NCI-H2029 (cell line): ENCODE measurements at places on chromosomes 1 and 21.

GRCh38 chr1:77438236-77438913 is 156.6 kb downstream of the AK5 start:
- no peak for DNase-seq

DNA sequence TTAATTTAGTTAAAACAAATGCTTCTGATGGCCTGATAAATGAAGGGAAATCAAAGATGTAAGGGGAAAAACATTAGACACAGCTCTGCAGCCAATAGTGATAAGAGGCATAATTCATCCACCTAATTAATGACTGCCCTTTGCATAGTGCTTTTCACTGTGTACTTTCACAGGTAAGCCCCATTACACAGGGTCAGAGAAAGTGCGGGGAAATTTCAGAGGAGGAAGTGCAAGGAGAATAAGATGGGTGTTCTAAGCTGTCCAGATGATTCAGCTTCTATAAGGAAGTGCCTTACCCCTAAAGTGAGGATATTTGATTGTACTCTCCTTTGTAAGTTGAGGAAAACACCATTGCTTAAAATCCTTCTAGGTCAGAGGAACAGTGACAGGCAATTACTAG is 88.0 kb downstream of the NR5A2 start:
- no peak for DNase-seq

DNA sequence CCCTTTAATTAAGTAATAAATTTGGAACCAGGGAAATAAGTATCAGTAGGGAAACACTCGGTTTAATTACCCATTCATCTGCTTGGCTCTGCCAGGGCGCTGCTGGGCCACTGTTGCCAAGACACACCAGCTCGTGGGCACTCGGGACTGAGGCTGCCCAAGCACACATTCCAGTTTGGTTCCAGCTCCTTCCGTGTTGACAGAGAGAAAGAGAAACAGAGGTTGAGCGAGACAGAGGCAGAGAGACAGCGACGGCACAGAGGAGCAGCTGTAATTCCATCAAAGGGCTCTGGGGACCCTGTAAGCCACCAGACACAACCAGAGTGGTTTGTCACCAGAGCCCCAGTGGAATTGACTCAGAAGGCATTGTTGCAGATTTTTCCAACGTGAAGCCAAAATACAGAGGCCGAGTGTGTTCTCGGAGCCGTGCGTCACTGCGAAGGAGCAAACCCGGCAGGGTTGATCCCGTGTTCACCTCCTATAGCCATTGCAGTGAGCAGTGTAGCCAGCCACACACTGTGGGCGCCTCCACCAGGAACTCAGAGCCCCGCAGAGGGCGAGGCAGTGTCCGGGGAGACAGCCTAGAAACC is 33.5 kb downstream of the SYF2 start:
- peak; percentile 73 for DNase-seq

DNA sequence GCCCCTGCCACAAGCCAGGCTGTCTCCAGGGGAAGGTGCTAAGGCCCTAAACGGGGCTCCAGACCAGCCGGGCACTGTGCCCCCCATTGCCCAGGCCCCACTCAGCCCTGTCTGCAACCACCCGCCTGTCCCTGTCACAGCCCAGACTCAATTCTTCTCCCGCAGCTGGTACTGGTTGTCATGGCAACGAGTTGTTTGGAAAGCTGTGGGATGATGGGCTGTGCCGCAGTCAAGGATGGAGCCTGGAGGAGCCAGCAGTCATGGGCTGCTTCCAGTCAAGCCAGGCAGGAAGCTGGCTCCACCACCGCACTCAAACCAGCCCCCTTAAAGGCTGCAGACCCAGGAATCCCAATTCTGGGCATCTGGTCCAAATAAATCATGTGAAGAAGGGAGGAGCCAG is 4.2 kb downstream of the SPOCD1 start:
- peak; percentile 30 for DNase-seq

DNA sequence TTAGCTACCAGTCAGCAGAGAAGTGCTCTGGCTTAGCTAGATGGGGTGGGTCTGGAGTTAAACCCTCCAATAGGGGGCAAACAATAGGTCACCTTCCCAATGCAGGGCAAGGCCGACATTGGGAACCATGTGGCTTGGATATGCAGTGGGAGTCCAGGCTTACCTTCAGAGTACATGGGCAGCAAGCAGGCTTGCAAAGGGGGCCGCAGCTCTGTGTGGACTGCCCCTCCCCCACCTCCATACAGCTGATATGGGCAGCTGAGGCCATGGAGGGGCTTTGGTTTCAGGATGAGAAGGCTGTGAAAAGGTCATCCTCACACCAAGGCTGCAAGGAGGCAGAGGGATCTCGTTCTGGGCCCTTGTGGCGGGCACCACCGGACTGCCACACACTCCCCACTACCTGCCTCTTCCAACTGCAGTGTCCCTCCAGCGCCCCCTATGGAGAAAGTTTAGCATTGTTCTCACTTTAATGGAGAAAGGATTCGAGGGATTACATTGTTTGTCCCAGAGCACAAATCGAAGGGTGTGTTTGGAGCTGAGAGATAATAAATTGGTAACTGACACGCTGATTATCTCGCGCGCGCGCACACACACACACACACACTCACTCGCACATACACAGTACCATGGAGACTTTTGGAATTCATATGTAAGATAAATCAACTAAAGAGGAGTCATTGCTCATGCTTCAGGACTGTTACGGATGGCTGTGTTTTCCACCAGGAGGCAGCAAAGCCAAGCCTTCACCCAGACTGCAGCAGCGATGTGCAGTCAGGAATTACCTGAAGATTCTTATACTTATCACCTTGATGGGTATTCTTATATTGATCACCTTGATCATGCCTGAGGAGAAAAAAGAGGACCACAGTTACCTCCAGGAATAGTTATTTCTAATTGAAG is 7.0 kb upstream of the SMCP start:
- no peak for DNase-seq

- no peak for DNase-seq
These were observed 30.6 kb downstream of the IL6R start for GRCh38 chr1:154435599-154436200.

DNA sequence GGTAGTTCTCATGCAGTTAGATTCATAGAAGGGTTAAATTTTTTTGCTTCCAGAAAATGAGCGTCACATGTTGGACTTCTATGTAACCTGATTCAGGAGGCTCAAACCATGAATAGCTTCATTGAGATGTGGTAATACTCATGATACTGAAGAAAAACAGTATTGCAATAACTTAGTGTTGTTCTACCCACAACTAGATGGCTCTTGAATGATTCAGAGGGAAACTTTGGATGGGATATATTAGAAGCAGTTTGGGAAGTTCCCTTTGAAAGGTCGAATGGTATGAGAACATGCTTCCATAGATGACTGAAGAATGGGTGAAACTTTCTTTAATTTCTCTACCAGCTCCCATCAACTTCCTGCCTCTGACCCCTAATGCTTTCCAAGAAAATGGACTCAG is 211.7 kb upstream of the PTGFR start:
- no peak for DNase-seq

DNA sequence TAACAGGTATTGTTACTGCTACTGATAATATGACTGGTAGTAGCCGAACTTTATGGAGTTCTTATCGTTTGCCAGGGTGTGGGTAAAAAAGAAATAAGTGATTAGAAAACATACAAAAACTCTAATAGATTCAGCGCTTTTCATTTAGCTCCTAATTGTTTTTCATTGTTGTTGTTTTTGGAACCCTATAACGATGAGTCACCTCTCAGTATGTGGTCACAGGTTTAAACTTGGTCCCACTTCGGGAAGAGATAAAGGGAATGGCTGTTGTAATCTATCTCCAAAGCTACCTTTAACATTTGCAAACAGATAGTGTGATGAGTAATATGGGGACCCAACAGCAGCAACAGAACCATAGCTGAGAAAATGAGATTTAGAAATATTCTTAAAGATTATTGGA is 62.7 kb upstream of the BCL10 start:
- DNase-seq = no peak

DNA sequence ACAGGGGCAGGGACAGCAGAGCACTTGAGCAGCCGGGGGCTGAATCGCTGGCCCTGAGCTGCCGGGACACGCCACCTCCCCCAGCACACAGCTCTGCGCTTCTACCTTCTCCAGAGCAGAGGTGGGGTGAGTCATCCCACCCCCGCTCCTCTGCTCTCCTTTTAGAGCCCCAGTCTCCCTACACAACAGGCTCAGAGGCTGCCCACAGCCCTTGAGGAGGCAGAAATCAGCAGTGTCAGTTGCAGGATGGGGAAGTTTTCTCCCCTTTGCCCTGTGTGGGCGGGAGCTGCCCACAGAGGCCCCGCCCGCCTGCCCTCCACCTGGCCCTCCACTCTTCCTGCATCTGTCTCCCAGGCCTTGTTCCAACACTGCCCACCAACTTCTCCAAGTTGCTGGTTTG is 94.6 kb downstream of the STUM start:
- DNase-seq = no peak

- no peak for DNase-seq
These were observed 263.5 kb downstream of the SETD4 start for GRCh38 chr21:35796844-35797243.

- DNase-seq = no peak
These were observed 37.5 kb downstream of the TOR1AIP2 start for GRCh38 chr1:179840107-179840506.

DNA sequence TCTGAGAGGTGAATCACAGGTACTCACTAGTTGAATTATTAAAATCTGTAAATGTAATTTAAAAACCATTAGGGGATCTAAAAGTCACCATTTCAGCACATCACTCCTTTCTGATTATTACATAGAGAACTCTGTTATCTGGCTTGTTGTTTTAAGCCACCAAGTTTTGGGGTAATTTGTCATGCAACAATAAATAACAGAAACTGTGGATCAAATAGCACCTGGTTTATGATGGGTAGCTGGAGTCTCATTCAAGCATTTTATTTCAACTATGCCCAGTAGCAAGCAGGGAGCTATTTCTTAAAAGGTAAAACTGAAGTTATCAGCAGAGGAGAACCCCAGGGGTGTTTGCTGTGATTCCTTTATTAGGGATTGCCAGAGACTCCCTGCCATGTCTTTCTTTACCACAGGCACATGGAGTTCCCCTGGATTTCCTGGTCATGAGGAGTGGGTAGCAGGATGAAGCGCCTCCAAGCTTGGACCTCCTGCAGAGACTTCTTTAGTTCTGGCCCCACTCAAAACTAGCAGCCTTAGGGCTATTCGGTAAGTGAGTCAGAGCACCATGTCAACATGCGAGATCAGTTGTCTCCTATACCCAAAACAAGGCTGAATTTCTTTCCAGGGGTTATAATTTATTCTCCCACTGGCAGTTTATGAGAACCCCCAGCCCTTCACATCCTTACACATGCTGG is 179.2 kb downstream of the GIPC2 start:
- no peak for DNase-seq

DNA sequence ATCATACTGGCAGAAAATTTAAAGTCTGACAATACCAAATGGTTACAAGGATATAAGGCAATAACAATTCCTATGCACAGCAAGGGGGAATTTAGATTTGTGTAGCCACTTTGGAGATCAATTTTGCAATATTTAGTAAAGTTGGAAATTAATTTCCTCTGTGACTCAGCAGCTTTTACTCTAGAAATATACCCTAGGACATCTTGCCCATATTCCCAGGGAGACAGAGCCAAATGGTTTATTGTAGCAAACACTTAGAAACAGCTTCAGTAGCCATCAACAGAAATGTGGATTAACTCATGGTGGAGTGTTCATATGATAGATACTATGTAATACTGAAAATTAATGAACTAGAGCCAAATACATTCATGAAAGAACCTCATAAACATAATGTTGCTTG is 104.6 kb downstream of the BACH1 start:
- DNase-seq = no peak

DNA sequence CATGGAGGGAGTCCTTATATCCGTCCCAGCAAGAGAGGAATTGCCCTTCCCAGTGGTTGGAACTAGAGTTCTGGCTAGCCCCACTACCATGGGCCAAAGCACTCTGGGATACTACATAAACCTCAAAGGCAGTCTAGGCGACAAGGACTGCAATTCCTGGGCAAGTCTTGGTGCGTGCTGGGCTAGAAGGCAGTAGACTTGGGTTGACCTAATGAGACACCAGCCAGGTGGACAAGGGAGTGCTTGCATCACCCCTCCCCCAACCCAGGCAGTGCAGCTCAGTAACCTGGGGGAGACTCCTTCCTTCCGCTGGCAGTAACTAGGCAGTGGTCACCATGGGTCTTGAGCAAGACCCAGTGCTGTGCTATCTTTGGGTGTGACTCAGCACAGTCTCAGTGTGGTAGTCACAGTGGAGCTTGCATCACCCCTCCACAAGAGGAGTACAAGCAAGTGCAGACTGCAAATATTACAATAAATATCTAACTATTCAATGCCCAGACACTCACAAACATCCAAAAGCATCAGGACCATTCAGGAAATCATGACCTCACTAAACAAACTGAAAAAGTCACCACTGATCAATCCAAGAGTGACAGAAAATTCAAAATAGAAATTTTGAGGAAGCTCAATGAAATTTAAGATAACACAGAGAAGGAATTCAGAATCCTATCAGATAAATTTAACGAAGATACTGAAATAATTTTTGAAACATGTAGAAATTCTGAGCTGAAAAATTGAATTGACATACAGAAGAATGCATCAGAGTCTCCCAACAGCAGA is 84.7 kb upstream of the LYPLAL1 start:
- no peak for DNase-seq

- DNase-seq = no peak
These were observed 98.8 kb downstream of the RHOU start for GRCh38 chr1:228833911-228834688.

DNA sequence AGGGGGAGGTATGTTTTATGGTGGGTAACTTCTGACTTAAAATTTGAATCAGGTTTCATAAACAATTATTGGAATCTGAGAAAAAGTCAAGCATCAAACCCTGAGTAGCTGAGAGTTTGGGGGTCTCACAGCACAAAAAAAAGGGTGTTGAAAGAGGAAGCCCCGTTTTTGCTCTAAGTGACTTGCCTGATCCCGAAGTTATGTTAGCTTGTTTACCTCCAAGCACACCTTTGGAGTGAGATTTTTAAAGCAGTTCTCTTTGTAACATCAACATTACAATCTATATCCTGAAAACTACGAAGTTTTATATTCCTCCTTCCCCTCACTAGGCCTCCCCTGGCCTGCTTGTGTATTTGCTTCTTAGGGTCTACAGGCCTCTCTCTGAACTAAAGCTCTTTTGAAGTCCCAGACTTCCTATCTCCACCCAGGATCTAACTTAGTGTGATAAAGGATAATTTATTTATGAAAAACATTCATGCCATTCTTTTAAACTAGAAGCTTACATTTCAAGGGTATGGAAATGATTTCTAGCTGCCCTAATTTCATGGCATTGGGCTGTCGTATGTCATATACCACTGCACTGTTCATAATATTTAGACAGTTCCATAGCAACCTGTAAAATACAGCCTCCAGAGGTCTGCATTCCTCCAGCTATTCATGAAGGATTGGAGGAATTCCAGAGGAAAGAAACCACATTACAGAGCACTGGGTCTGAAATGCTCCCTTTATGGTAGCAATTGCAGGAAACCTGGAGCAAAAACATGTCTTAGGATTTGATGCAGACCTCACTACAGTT is 36.1 kb upstream of the RGS1 start:
- DNase-seq = no peak

GRCh38 chr1:214019499-214019898 is 31.7 kb downstream of the PROX1 start:
- peak; percentile 45 for DNase-seq

DNA sequence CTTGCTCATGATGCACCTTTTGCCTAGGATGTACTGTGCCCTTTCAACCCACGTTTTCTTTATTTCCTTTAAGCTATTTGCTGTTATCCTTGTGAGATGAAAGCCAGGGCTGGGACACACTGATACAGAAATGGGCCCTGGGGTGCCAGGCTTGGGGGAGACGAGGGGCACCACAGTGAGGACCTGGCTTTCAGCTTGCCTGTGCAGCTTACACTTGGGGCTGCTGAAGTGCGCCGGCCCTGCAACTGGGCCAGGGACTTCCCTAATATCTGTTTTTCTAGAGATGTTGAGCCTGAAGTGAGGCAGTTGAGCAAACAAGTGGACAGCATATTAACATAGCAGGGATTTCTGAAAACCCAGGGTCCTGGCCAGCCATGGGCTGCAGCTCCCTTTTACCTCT is 42.5 kb upstream of the SLC19A1 start:
- no peak for DNase-seq
